ENCODE measurements at places on chromosomes 7 and 10. TPM values are rescaled to one million over a fixed set of nuclear protein-coding genes. Genes with fewer than 3 reads are reported as not detected.

GRCh38 chr10:86756511-86757112 is at the start of gene BMPR1A:
Gene BMPR1A, plus strand, starts transcription at chr10:86756619. Its CDS starts 119,400 bp downstream, at chr10:86876019.
- peak; percentile 85 for DNase-seq

Gene SUGCT
- 7.8 TPM for total RNA-seq

DNA sequence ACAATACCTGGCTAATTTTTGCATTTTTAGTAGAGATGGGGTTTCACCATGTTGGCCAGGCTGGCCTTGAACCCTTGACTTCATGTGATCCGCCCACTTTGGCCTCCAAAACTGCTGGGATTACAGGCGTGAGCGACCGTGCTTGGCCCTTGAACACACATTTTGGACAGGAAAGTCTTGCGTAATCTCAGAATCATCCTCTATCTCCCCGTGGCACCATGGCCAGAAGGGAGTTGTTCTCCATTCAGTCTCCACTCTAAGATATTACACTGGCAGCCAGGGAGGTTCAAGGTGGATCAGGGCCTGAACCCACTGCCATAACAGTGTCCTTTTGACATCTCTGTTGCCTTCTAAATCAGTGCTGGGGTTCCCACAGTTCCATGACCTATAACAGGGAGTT is 29.2 kb upstream of the GALNTL5 start:
- no peak for DNase-seq

GRCh38 chr10:121595806-121596688 is 2.2 kb downstream of the FGFR2 start:
- DNase-seq = peak; percentile 88

- peak; percentile 90 for DNase-seq
These were observed at the start of gene PARD3 for GRCh38 chr10:34815185-34816084. Gene PARD3, minus strand, starts transcription at chr10:34815296. Its CDS starts 301 bp downstream, at chr10:34814995.

DNA sequence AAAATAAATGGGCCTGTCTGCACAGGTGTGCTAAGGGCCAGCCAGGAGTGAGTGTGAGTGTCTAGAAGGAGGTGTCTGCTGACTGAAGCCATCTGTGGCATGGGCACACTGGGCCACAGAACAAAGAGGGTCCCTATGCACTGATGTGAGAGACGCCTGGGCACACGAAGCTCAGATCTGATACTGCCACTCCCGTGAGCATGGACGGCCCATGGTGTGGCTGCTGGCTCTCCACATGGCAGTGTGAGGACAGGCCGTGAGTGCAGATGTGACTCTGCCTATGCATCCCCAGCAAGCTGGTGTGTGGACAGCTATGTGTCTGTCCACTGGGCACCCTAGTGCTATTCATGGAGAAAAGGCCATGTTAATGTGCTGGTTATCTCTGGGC is 12.8 kb upstream of the MYL7 start:
- no peak for DNase-seq

DNA sequence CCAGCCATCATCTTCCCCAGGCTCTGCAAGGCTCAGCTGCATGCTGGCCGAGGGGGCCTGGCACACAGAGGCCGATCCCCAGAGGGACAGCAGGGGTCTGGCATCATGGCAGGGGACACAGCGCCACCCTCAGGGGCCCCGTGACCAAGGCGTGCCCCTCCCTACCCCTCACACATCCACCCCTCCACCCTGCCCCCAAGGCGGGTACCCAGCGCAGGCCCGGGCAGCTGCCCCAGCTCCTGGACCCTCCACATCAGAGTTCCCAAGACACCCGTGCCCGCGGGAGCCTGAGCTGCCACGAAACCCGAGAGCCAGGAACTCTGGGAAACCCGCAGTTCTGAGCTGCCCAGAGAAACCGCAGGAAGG is 46.5 kb upstream of the TNRC18 start:
- no peak for DNase-seq

DNA sequence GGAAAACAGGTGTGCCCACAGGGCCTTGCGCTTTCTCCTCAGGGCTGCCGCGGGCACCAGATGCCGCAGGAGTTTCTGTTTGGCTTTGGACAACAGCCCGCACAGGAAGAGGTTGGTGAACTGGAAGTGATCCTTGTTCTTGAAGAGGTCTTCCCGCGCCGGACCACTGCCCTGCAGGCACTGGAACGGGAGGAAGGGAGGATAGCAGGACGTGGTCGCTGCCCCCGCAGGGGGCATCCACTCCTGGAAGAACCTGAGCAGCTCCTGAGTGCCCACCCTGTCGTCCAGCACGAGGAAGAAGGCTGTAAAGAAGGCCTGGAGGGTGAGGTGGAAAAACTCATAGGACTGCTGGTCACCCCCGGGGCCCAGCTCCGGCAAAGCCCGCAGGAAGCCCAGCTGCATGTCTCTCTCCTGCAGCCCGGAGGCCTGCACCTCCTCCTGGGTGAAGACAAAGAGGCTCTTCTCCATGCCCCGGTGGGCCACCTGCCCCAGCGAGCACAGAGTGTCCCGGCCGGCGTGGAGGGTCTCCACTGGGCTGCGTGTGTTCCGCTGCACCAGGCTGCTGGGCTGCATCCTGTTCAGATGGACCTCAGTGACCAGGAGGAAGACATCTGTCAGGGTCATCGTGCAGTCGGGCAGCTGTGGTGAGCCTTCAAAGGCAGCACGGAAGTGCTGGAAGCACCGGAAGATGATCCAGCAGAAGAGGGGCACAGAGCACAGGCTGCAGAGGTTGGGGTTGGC is 26.9 kb downstream of the NOD1 start:
- DNase-seq = no peak

DNA sequence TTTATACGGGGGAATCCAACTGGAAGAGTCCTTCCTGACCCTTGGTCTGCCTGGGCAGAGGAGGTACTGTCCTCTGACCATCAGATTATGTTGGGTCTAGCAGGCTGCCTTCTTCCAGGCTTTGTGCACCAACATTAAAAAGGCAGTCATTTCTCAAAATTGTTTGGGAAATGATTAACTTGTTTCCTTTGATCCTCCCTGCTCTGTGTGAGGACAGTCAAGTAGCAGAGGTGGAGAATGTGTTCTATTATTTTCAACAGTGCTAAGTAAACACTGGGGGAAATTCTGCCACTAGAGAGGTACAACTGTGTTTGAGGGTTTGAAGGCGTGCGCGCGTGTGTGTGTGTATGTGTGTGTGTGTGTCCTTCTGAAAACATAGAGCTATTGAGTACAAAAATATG is 20.6 kb downstream of the ACSL5 start:
- DNase-seq = no peak

- peak; percentile 15 for DNase-seq
These were observed 23.3 kb downstream of the PRTFDC1 start for GRCh38 chr10:24929056-24929544.

DNA sequence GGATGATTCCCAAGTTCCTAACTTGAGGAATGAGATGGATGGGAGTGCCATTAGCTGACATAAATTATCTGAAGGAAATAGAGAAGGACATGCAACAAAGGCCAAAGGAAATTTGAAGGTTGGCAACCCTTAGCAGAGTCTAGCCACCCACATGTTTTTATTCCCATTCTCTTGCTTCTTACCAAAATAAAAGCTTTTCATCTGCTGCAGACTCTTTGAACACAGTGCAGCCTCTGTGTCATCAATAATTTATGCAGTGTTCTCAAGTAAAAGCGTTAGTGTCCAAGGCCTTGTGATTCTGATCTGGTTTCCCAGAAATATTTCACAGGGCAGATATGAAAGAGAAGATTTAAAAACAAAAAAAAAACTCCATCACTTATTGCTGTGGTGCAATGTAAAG is 98.5 kb downstream of the ST7 start:
- DNase-seq = no peak

Gene BRAT1
- total RNA-seq = 52.2 TPM

DNA sequence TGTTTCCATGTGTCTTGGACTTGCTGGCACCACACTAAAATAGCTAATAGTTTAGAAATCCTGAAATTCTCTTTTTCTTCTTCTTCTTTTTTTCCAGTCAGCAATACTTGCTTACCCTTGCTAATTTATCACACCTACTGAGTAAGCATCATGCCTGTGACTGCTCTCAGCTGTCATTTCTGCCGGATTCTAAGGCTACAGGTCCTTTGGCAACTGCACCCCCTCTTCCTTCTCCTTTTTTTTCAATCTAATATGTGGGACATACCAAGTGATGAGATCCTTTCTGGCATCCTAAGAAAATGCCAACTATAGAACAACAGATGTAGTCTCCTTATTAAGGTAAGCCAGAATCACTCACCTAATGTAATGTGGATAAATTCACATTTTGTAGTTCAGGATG is 444.7 kb downstream of the MAGI2 start:
- no peak for DNase-seq

- no peak for DNase-seq
These were observed 508.5 kb downstream of the RPS24 start for GRCh38 chr10:78542141-78542489.

DNA sequence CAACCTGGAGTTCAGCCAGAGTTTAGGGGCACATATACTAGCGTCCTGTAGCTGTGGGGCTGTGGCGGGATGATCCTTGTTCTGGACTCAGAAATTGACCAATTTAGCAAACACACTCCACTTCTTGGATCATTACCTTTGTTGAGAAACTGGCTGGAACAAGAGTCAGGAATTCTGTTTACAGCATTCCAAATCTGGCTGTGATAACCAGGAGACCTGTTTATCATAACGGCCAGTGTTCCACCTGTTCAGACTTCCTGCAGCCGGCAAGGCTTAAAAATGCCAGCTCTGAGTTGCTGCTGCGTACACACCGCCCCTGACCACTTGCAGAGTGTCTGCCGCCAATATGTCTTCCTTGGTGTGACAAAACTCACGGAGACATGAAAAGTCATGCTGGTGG is 64.8 kb downstream of the ARMC3 start:
- DNase-seq = no peak

Gene PTF1A
- total RNA-seq = not detected

- peak; percentile 76 for DNase-seq
These were observed 214.3 kb downstream of the NRG3 start for GRCh38 chr10:82089327-82089726.

Gene C10orf53
- total RNA-seq = not detected

Gene RAB19
- 1.1 TPM for total RNA-seq

Gene NACAD
- total RNA-seq = 0.39 TPM

DNA sequence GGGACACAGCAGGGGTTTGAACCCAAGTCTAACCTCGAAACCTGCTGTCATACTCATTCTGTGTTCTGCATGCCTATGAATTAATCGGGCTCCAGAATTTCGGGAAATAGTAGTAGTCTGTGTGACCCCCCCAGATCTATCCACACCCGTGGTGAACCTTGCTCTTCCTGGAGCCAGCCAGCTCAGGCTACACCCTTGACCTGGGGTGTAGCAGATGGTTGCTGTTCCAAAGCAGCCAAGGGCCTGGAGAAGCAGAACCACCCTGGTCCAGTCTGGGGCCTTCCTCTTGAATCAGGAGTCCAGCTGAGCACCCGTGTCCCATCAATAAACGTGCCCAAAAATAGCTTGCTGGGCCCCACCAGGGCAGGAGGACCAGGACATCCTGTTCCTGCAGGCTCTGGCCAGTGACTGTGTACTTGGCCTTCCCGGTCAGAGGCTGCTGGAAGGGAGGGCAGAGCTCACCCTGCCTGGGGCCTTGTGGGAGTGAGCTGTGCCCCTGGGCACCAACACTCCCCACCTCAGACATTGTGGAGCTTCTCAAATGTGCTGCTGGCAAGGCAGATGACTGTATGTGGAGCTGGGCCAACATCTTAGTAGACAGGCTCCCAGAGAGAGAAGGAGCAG is 101.2 kb upstream of the ZNF716 start:
- no peak for DNase-seq
